Muscle of back (tissue), 13 donors: ENCODE measurements at places on chromosomes 16 and 17. TPM values are rescaled to one million over a fixed set of nuclear protein-coding genes. Genes with fewer than 3 reads are reported as not detected.

MYOCD gene
- 0.55 TPM for polyA plus RNA-seq

DNA sequence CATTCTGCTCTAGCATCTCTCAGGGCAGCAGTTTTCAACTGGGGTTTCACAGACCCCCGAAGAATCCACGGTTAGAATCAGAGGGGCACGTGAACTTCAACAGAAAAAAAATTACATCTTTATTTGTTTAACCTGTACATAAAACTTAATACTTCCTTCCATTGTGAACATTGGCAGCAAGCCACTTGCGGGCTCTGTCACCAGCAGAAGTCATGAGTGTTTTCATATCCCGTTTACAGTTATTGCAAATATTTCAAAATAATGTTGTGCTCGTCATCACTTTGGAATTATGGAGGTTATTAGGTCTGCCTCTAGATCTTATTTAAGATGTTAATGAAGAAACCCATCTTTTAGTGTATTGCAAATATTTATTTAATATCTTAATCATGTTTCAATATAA, 109.8 kb downstream of the SDR42E1 start:
- no peak for DNase-seq

DNA sequence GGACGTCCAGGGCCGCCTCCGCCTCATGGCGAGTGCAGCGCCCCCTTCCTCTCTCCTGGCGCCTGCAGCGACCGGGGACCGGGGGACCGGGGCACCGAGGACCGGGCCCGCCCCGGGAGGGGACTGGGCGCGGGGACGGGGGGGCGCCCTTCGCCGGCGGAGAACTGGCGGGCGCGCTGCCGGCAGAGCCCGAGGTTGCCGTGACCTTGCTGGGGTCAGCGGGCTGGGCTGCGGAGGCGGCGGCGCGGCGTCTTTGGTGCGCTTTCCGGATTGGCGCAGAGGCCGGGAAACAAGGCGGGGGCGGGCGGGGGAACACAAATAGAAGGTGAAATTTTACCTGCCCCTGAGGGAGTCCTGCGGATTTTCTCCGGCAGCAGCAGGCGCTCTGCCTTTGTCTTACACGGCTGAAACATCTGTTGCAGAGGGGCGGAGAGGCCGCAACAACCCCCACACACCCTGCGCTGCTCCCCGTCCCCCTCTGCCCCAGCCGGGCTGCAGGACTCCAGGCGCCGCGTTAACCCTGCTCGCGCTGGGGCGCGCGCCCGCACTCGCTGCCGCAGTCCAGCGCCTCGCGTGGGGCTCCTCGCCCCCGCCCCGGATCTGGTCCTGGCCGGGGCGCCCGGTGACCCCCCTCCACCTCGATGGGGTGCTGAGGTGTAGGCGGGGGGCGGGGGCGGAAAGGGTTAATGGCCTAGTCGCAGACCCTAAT, 53.5 kb downstream of the SREBF1 start:
- peak; percentile 62 for DNase-seq

HASPIN gene
- 6.5 TPM for polyA plus RNA-seq

DNA sequence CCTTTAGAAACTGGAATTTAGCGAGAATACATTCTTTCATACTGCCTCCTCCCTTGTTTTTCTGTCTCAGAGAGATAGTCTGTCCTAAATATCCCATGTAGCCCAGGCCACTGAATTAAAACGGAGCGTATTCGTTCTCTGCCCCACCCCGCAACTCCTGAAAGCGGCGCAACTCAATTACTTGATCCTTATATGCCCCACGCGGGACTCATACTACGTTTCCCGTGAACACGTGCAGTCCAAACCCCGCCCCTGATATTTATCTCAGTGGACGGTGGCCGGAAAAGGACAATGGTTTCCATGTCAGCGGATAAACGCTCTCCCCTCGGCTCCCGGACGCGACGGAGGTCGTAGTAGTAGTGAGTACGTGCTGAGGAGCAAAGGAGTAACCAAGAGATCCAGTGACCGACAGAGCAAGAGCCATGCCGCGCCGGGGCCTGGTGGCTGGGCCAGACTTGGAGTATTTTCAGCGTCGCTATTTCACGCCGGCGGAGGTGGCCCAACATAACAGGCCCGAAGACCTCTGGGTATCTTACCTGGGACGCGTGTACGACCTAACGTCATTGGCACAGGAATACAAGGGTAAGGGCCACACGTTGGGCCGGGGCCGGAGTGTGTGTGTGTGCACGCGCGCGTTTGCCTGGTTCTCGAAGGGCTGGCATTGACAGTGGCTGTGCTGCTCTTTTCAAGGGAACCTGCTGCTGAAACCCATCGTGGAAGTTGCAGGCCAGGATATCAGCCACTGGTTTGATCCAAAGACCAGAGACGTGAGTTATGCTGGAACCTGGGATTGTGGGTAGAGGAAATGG, at the start of gene CYB5D1:
Gene CYB5D1 (plus strand): TSS at position 291 of the 809 bp plus-strand sequence. CDS start 132 bp downstream, at position 423.
- peak; percentile 98 for DNase-seq

CEP95 gene
- 66.1 TPM for polyA plus RNA-seq

DNA sequence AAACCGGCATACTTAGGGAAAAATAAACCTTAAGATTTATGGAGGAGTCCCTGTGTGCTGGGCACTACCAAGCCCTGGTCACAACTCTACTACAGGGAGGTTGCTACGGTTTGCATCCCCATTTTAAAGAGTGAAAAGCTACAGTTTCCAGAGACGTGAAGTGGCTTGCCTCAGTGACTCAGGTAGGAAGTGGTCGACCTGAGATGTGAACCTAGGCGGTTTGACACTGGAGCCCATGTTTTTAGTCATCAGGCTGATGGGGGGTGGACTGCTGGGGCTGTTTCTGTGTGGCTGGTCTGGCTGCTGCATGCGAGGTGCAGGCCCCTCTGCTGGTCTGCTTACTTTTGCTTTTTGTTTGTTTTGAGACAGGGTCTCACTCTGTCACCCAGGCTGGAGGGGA, 6.6 kb downstream of the COX6A2 start:
- no peak for DNase-seq

DNA sequence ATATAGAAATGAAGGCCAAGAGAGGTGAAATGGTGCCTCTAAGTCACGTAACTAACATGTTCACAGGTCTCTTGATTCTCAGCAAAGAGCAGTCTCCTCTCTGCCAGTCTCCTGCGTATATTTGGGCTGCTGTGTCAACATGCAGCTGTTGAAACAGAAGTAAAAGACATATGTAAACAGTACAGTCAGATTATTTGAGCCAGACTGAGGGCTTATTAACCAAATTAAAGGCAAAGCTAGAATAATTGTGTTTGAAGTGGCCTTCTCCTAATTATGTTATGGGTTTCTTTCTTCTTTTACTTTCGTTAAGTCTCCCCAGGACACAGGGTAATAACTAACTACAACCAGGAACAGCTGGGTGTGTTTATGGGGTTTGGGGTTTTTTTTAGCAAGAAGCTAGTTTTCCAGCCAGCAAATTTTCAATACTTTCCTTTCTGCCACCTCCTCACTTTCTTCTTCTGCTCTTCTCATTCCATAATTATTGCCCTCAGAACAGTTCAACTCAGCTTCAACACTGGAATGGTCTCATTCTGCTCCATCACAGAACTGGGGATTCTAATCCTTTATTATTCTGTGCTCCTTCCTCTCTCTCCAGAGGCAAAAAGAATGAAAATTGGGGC, 18.4 kb downstream of the G6PC1 start:
- DNase-seq: no peak

DNA sequence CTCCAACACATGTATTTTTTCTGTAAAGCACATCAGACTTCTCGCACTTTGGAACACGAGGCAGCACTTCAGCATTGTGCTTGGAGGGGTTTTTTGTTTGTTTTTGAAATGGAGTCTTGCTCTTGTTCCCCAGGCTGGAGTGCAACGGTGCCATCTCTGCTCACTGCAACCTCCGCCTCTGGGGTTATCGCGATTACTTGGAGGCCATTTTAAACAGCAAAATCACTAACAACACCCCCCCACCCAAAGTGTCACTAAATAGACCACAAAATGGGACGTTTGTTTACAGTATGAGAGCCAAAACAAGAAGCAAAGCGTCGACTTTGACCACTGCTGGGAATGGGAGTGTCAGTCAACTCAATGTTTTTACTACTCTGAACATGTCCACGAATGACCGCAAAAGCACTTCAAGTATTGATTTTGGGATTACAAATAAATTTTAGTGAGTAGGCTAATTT, 9.0 kb upstream of the C16orf87 start:
- DNase-seq: no peak

AATF gene
- polyA plus RNA-seq: 22.2 TPM

- no peak for DNase-seq
Measured at GRCh38 chr17:58333736-58334207, 5.2 kb upstream of the TSPOAP1 start.

GRB2 gene
- 135 TPM for polyA plus RNA-seq

- no peak for DNase-seq
Measured at GRCh38 chr17:65729207-65729606, 167.8 kb upstream of the AXIN2 start.

DNA sequence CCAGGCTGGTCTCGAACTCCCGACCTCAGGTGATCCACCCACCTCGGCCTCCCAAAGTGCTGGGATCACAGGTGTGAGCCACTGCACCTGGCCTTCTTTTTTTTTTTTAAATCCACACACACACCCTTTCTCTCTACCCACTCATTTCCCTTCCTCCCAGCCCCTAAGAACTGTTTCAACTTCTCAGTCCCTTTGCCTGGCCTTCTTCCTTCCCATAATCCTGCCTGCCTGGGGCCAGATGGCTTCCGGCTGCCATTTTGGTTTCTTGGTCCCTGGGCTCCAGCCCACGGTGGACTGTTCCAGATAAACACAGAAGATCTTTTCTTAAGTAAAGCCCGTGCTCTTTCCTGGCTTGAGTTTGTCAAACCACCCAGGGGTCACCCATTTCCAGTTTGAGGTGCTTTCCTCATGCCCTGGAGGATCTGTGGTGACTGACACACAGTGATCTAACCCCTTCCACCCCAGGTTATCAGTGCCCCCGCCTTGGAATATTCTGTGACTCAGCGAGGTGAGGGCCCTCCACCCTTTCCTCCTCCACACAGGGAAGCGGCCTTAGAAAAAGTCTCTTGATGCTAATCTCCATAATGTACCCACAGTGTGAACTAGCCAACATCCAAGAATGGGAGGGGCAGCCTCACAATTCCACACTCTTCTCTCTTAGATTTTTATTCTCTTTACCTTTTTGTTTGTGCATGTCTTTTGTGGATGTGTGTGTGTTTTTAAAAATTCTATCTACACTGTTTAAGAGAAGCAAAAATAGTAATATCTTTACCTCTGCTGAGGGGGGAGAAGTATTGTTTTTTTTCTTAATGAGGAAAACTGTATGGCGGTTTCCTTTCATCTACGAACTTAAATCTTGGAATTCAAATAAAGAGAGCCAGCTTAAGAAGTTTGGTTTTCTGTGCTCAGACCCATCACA, 60.0 kb downstream of the CRISPLD2 start:
- DNase-seq: no peak

DNA sequence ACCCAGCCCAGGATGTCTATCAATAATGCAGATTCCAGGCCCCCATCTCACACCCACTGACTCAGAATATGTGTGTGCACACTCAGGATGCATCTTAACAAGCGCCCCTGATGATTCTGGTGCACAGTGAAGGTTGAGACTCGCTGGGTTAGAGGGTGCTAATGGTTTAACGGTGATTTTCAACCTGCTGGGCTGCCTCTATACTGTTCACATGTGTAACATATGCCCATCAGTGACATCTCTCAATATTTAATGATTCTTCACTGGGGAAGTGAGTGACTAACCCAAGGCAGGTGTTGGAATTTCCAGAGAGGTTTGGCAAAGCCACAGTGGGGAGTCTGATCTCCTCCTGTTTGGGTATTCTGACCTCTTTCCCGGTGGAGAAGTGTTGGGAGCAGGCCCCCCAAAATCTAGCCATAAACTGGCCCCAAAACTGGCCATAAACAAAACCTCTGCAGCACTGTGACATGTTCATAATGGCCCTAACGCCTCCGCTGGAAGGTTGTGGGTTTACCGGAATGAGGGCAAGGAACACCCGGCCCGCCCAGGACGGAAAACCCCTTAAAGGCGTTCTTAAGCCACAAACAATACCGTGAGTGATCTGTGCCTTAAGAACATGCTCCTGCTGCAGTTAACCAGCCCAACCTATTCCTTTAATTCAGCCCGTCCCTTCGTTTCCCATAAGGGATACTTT, 4.1 kb upstream of the DOC2B start:
- DNase-seq: no peak

GRCh38 chr16:14641926-14642325, 9.2 kb downstream of the BFAR start:
- DNase-seq: no peak

DNA sequence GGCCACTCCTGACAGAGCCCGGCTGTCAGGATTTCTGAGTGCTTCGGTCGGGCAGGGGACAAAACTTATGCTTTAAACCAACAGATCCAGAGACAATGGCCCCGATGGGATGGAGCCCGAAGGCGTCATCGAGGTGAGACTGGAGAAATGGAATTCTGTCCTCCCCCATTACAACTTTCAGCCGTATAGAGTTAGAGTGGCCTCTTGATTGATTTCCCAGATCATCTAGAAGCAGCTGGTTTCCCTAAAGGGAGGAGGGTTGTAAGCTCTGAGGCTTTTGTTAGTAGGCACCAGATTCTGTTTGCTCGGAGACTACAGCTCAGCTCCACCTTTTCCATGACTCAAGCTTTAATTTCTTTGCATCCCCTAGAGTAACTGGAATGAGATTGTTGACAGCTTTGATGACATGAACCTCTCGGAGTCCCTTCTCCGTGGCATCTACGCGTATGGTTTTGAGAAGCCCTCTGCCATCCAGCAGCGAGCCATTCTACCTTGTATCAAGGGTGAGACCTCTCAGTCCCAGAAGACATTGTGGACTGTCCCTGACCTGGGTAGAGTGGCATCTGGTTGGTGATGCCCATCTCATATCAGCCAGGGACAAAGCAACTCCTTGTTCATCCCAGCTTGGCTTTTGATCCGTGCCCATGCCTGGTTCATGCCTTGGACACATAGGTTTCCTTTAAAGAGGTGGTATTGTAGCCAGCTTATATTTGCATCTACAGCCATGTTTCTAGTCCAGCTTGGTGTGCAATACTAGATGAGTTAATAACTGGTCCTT, 5.1 kb upstream of the CD68 start:
- DNase-seq: no peak

DNA sequence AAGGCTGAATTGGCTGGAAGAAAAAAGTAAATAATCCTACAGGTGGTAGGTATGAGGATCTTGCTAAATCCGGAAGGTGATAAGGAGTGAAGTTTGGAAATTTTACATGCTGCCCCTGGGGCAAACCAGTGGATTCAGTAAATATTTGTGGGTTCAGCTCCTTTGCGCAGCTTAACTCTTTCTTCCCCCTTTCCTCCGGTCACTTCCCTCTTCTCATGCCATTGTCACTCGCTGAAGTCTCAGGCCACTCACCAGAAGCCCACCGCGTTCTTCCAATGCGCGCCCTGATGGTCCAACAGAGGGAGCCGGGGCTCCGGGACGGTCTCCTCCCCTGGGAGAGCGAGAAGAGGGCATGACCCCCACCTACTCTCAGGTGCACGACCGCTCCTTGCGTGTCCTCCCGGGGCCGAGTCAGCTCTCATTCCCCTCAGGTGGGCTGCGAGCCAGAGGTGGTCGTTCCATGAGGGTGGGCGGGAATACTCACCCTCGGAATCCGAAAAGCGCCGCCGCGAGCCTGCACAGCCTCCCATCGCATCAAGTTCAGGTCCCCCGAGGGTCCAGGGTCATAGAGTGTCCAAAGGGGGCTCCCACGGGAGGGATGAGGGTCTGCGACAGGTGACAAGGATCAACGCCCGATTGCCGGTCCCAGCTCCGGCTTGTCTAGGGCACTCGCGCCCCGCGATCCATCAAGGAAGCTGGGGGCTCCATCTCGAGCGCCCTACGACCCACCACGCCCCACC, 474 bp downstream of the CLN3 start:
- DNase-seq: peak; percentile 8

GRCh38 chr16:31508706-31509195, 560 bp upstream of the RUSF1 start:
- DNase-seq: peak; percentile 59
